ENCODE measurements at places on chromosomes 3 and 15.
A peak's percentile ranks its signal among the peaks of the same experiment; 100 is the strongest.

DNA sequence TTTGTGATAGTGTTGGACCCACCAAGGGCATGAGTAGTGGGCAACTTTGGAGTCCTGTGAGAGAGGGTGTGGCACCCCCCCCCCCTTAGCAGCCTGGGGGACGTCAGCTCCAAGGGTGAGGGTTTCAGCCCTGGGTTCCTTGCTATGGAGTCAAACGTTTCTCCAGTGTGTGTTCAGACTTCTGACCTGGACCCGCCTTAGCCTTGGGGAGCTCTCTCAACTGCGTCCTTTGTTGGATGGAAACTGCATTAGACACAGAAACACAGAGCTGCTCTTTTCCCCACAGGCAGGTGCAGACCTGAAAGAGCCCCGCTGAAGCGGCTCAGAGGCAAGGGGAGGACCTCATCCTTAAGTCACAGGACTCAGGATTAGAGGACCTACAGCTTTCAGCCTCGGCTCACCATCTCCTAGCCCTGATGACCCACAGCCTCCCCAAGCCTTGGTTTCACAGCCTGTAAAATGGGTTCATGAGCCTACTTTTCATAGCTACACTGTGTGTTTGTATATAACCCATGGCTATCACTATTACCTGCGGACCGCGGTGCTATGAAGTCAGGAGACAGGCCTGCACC, 19.9 kb downstream of the ZNF710 start:
- DNase-seq: no peak

GRCh38 chr3:35871009-35871408, 231.7 kb downstream of the ARPP21 start:
- DNase-seq: no peak

DNA sequence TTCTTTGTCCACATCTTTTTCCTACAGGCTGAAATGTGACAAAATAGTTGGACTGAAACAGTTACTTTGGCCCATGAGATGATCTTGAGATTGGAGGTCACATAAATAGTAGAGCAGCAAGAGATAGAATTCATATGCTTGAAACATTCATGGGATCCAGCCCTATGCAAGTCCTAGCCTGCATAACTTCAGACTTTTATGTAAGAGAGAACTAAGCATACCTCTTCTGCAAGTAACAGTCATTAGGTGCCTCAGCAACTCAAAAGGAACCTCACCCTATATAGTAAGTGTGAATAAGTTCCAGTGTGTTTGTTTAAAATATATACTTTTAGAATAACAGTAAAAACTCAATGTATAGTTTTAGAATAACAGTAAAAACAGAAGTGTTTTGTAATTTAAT, 138.0 kb upstream of the P2RY1 start:
- no peak for DNase-seq

GRCh38 chr3:33690341-33690740, 27.7 kb downstream of the CLASP2 start:
- DNase-seq: no peak

DNA sequence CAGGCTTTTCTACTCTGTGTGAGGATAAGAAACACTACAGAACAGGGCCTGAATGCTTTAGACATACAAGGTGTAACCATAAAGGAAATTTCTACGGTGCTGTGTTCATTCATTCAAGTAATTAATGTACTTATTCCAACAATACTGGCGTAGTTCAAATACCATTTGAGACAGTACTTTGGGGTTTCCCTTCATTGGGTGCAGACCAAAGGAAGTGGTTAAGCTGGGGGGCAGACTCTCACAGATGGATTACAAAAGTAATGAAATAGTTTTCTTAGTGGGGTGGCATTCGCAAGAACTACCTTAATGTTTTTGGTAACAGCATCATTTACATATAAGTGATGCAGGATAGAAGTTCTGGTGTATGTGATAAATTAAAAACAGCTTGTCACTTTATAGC, 65.9 kb downstream of the BTD start:
- DNase-seq: peak; percentile 12

DNA sequence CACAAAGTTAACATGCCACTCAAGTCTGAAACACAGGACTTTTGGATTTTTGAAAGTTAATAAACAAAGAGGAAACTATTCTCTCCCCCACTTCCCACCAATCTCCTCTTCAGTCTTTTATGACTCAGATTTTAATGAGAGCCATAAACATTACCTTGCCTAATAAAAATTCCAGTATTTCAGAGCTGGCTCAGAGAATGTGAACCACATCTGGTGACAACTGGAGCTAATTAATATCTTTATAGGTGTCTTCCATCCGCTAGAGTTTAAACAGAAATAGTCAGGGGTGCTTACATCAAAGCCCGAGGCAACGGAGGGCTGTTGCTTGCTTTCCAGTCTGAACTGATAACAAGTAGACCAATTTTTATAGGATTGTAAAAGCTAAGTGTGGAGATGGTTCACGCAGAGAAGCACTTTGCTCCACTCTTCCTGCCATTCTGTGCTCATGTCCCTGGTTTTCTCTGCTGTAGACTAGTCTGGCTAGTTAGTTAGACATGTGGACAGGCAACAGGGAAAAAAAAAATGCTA, 363.6 kb downstream of the NR2F2 start:
- DNase-seq: no peak

- DNase-seq: no peak
Measured at GRCh38 chr3:111943533-111943932, 35.3 kb upstream of the ABHD10 start.

GRCh38 chr3:42188376-42188775, 77.6 kb downstream of the CCK start:
- no peak for DNase-seq

DNA sequence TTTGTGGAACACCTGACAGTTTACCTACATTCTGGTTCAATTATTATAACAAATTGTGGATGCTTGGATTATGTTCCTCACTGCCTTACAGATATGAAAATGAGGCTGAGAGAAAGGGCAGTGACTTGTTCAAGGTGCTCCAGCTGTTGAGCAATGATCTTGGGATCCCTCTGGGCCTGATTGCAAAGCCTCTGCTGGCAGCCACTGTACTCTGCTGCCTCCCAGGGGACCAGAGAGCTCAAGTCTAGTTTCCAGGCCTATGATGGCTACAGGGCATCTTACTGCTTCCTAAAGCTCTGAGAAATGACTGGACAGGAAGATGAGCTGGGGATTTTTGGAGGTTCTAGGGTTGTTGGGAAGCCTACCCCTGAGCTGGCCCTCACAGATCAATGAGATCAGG, 2.3 kb upstream of the SHC4 start:
- DNase-seq: no peak

GRCh38 chr3:157079676-157080369, 80.1 kb downstream of the CCNL1 start:
- DNase-seq: no peak

DNA sequence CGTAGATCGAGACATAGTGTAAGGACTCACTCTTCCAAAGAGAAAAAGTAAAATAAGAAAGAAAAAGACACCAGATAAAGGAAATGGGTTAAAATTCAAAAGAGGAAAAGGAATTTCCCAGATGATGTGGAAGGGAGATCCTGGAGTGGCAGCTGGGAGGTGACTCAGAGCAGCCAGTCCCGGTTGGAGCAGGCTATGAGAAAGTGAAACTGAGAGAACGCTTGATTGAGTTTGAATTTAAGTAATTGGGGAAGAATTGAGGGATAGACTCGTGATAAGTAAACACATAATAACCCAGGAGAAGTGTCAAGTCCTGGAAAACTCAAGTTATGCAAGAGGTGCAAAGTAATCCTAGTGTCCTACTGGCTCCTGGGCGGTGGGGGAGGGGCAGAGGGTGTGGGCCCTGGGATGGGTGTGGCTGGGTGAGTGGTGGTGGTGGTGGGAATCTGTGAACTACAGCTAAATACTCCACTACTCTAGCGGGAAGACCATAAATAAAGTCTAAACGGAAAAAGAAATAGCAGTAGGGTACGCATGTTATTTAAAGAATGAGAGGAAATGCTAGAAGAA, 1.2 kb downstream of the PRR20G start:
- DNase-seq: no peak

- no peak for DNase-seq
Measured at GRCh38 chr3:127358641-127359040, 70.8 kb upstream of the PRR20G start.

- no peak for DNase-seq
Measured at GRCh38 chr3:141863491-141863890, 13.0 kb upstream of the ATP1B3 start.

DNA sequence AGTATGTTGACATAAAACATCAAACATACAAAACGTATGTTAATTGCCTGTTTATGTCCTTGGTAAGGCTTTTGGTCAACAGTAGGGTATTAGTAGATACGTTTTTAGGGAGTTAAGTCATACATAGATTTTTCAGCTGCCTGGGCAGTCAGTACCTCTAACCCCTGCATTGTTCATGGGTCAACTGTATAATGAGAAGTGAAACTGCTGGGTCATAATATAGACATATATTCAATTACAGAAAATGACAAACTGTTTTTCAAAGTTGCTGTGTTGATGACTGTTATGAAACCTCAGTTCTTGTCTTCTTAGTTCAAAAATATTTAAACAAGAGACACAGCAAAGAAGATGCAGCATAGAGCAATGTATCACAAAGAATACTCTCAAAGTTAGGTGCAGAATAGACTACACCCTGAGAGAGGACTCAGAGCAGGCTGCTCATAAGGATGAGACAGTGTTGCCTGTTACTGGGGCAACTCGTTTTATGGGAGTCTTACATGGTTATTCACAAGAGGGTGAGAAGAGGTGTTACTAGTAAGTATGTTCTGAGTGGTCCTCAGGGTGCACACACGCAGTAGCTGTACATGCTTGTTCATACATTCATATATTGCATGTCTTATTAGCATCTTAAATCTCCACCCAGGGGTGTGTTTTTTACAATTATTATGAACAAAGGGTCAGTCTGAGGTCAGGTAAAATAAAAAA, 53.1 kb upstream of the ADAMTS17 start:
- no peak for DNase-seq

GRCh38 chr3:123678108-123678511, 93.3 kb upstream of the HACD2 start:
- DNase-seq: no peak

DNA sequence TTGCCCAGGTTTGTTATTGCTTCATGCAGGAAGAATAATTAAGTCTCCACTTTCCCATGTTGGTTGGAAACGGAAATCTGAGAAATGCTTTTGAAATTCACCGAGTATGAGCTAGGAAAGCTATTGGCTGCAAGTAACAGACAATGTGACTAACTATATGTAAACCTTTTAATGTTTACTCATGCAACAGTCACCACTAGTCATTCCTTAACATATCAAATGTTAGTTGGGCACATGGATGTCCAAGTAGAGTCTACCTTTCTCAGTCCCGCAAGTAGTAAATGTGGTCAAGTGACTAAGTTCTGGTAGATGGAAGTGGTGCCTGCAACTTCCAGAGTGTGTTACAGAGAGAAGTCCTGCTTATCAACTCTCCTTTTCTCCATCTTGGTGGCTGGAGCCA, 52.5 kb downstream of the KLF15 start:
- no peak for DNase-seq

- DNase-seq: no peak
Measured at GRCh38 chr3:101913168-101913567, 63.9 kb downstream of the NFKBIZ start.

GRCh38 chr3:43236008-43236407, 50.3 kb upstream of the SNRK start:
- no peak for DNase-seq

DNA sequence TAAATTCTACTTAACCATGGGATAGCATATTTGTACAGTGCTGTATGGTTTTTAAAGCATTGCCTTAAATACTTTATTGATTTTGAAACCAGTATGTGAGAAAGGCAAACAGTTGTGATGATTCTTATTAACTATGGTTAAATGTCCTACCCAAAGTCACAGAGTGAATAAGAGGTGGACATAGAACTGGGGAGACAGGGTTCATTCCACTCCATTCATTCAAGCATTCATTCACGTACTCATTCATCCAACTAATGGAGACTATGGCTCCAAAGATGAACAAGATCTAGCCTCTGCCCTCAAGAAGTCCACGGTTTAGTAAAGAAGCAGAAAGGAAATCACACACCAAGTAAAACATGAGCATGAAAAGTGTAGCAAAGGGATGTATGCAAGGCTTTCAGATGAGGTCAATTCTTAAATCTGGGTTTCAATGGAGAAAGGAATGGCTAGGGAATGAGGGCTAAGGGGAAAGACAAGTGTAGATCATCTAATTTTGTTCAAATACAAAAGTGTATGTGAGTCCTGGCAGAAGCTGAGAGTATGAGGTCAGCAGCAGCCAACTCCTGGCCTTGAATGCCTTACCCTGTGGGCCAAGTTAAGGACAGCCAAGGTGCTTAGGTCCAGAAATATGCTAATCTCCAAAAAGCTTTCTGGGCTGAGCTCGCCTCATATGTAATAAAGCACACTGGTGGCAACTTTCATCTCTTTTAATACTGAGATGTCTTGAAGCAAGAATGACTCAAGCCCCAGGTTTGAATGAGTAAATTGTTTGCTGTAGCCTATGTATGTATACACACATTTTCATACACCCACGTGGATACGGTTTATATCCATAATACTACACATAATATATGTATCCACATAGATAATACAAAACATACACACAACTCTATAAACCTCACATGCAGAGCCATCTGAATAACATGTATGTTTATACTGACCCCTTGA, 4.3 kb downstream of the TNIK start:
- no peak for DNase-seq

DNA sequence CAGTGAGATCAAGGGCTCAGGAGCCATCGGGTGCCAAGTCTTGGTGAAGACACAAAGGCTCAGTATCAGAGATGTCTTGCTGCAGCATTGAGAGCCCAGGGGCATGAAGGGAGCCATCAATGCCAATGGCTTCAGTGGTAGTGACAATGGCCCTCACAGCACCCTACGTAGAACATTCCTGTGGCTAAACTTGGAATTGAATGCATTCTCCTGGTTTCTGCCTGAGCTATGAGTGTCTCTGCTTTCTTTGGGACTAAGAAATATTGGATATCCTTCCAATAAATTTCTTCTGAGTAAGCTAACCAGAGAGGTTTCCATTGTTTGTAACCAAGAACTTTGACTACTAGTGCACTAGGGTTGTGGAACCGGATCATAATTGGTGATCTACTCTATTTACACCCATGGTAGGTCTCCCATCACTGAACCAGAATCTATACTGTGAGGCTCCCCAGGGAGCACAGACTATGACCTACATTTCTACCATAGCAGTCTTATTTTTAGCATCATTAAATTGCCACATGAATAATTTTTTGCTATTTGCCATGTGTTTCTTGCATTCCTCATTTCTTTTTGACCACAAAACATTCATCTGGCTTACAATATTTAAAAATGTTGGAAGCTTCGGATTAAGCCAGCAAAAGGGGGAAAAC, 31.6 kb upstream of the PDZRN3 start:
- no peak for DNase-seq

GRCh38 chr3:23668430-23668904, 137.3 kb upstream of the UBE2E1 start:
- DNase-seq: no peak

- DNase-seq: no peak
Measured at GRCh38 chr3:141103503-141103902, 52.4 kb downstream of the SPSB4 start.
